ENCODE measurements at places on chromosomes 1 and 21.
A peak's percentile ranks its signal among the peaks of the same experiment; 100 is the strongest.

- no peak for DNase-seq
Observed at GRCh38 chr1:33515112-33515511, 42.7 kb downstream of the ZSCAN20 start.

DNA sequence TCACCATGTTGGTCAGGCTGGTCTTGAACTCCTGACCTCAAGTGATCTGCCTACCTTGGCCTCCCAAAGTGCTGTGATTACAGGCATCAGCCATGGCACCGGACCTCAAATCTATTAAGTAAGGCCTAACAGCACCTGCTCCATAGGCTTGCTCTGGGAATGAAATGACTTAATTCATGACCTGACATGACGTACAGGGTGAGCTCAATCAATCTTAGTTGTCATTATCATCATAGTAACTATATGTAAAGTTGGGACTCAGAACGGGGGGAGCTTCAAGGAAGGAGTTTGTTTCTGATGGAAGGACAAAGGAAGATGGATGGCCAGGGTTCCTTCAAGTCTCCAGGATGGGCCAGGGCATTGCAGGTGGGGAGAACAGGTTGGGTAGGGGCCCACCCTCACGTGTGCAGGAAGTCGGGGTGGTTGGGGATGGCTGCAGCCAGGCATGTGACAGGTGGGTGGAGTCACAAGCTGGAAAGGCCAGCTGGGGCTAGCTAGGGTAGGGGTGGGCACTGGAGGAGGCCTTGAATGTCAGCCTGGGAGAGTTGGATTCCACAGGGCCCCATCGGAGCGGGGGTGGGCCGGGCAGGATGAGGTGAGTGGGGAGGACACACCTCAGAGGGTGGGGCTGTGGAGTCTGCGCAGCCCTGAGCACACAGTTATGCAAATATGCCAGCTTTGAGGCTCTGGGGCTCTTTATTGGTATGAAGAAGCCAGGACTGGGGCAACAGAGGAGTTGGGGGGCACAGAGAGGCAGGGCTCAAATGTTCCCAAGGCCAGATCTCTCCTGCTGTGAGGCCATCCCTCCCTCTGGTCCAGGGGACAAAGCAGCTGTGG, 9.6 kb downstream of the TRIM62 start:
- DNase-seq: no peak

DNA sequence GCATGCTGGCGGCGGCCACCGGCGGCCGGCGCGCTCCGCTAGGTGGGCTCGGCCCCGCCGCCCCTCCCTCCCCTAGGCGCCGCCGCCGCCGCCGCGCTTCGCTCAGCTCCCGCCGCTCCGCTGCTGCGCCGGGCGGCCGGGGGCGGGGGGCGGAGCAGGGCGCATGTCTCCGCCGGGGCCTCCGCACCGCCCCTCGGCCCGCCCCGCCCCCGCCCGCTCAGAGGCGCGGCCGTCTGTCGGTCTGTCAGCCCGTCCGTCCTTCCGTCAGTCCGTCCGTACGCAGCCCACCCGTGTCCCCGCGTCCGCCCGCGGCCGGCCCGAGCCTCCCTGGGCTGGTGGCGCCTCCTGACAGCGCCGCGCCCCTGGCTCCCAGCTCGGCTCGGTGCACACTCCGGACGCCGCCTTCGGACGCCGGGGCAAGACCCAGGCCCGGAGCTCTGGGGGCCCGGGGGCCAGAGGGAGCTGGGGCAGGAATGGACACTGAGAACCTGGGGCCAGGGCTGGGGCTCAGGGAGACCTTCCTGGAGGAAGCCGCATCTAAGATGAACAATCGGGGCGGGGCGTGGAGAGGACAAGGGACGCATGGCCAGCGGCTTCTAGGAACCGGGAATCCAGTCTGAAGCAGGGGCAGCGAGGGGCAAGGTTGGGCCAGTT, at the start of gene GPR153:
Gene GPR153 (minus strand): TSS at position 138 of the 654 bp plus-strand sequence. CDS start 6,193 bp downstream, outside the sequence.
- DNase-seq: no peak

DNA sequence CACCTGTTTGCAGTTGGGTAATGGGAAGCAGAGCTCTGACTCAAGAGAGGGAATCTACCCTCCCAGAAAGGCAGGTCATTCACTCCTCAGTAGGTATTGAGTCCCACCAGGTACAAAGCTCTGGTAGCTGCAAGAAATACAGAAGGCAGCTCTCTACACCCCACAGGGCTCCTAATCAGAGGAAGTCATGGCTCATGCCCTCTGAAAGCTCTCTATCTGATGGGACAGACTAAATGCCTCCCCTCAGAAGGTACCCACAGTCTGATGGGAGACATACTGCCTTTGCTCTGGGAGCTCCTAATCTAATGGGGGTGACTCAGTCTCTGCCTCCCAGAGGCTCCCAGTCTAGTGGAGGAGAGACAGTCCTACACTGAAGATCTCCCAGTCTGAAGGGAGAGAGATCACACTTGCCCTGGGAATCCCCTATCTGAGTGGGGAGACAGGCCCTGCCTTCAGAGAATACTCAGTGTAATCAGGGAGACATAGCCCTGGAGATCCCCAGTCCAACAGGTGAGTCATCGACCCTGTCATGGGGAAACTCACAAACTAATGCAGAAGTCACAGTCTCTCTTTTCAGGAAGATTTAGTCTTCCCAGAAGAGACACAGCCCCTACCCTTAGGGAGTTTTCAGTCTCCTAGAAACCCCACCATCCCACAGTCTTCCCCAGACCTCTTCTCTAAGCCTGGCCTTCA, 23.7 kb downstream of the CAMK1G start:
- no peak for DNase-seq

DNA sequence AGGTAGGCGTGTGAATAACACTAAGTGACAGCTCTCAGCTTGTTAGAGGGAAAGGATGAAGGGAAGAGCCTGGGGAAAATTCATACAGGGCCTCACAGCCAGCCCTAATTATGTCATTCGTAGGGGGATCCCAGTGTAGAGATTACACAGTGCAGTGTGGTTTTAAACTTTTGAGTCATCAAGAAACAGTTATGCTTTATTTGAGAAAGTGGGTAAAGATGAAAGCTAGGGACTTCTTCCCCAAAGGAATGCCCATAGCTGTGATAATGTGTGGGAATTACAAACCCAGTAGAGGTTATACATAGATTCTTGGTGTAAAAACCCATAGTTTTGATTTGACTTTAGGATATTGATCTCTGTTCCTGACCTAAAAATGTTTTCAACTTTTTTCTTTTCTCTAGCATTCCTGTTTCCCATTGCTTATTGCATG, 1.9 kb downstream of the TTF2 start:
- no peak for DNase-seq

DNA sequence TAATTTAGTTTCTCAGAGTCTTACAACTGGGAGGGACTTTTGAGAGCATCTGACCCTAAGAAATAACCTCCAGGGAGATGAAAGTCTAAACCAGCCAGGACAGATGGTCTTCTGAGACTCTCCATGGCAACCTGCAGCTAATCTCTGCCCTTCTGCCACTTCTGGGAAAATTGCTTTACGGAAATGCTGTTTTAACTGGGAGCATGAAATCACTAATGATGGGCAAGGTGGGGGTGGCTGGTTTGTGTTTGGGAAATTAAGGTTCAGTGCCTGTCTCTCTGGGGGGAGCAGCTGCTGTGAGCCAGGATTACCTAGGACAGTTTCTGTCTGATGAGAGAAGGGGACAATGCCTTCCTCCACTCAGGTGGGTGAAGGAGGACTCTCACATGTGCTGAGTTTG, 33.2 kb downstream of the ROR1 start:
- DNase-seq: no peak

- DNase-seq: no peak
Observed at GRCh38 chr1:1544544-1544943, 4.1 kb upstream of the TMEM240 start.

DNA sequence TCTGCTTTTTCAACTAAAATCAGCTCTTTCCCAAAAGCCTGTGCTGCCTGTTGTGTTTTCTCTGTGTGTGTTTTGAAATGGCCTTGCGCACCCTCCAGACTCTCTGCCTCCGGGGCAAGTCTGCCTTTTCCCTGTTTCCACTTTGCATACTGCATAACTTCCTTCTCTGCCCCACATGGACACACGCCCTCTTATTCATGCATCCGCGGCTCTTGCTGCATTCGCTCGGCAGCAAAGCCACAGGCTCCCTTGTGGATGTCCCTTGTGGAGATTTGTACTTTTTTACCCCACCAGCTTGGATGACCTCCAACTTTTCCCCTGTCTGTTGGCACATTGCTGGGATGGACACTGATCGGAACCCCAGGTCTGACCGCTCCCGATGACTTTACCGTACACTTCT, 147.6 kb downstream of the ADSS2 start:
- no peak for DNase-seq

GRCh38 chr1:112964347-112964746, 8.4 kb upstream of the SLC16A1 start:
- DNase-seq: no peak

GRCh38 chr21:41016472-41016871, 151.5 kb upstream of the BACE2 start:
- no peak for DNase-seq

GRCh38 chr1:227583354-227583753, 20.0 kb downstream of the ZNF678 start:
- no peak for DNase-seq

DNA sequence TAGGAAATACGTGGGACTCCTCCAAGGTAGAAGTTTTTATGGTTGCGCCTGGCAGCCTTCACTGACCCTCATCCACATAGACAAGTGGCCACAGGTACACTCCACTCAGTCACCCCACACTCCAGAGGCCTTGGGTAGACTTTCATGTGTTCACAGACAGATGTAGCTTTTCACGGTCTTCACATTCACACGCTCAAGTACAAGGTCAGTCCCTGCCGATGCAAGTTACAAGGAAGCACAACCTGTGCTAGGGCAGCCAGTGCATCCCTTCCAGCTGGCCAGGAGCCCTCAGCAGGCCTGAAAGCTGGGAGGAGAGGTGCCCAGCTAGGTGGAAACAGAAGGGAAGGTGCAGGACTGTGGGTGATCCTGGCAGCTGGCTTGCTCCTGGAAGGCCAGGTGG, 55.5 kb upstream of the FAM20B start:
- DNase-seq: no peak

- no peak for DNase-seq
Observed at GRCh38 chr1:26368486-26368885, 4.1 kb downstream of the ZNF683 start.

- DNase-seq: no peak
Observed at GRCh38 chr1:8955406-8955805, 9.7 kb downstream of the CA6 start.

DNA sequence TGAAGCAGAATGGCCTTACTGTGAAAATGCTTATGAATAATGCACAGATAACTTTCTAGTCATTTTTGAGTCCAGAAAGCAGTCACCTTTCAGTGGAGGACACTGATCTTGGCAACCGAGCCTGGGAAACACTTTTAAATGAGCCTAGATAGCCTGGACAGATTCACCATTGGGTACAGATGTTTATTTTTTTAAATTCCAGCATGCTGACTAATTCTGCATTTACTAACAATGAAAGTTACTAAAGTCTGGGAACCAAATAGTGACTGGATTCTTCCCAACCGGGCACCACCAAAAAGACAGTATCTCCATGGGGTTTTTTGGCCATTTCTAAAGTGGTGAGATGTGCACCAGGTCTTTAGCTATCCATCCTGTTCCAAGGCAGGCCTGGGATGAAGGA, 3.3 kb upstream of the FMOD start:
- DNase-seq: no peak

DNA sequence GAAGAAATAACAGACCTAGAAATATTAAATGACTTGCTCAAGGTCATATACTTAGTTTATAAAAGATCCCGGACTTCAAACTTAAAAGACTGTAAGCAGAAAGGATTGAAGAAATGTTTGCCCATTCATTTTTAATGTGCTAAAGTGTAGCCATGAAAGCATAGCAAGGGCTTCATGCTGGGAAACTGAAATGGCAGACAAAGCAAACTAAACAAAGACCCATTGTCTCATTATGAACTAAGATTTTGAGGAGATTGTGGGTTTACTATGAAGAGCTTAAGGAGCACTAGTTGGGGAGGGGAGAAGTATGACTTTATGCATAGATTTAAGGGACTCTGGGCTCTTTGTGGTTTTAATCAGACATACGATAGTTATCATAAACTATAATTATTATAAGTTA, 26.3 kb downstream of the ADAMTS1 start:
- no peak for DNase-seq

- no peak for DNase-seq
Observed at GRCh38 chr21:29125191-29125590, 5.3 kb upstream of the MAP3K7CL start.

GRCh38 chr1:117237726-117238381, 27.1 kb upstream of the VTCN1 start:
- DNase-seq: no peak

- no peak for DNase-seq
Observed at GRCh38 chr1:59688976-59689375, 125.8 kb upstream of the HOOK1 start.

DNA sequence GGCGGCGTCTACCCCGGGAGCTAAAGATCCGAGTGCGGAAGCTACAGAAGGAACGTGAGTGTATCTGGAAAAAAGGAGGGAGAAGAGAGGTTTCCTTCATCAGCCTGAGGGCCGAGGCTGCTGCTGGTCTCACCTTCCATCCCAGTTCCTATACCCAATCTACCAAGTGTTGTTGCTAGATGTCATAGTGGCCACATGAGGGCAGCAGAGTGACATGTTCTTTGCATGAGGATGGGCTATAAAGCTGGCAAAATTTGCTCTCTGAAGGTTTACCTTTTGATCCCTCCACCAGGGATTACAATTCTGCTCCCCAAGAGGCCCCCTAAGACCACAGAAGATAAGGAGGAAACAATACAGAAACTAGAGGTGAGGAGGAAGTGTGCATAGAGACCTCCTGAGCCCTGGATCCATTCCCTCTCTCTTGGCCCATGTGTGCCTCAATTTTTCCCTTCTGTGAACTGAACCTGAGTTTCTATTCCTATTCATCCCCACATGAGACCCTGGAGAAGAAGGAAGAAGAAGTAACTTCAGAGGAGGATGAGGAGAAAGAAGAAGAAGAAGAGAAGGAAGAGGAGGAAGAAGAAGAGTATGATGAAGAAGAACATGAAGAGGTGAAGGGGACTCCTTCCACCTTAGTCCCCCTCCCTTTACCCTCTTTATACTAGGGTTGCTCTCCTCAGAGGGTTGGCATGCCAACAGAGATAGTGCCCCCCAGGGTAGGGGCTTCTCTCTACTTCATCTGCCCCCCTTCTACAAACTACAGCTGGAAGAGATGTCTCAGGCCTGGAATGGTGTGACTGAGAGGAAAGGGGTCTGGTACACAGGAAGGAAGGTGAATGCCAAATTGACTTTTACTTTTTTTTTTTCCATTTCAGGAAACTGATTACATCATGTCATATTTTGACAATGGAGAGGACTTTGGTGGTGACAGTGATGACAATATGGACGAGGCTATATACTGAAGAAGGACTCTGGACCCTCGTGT, 13.3 kb downstream of the POLR3GL start:
- DNase-seq: peak; percentile 58

GRCh38 chr1:210300923-210301614, 27.6 kb upstream of the HHAT start:
- no peak for DNase-seq

GRCh38 chr1:165060285-165060793, 296.2 kb downstream of the LMX1A start:
- no peak for DNase-seq

GRCh38 chr1:89041119-89041641, 18.5 kb upstream of the GBP3 start:
- no peak for DNase-seq

GRCh38 chr1:46790446-46791101, 8.3 kb upstream of the CYP4B1 start:
- DNase-seq: no peak
